ENCODE measurements at places on chromosomes 4 and X.

DNA sequence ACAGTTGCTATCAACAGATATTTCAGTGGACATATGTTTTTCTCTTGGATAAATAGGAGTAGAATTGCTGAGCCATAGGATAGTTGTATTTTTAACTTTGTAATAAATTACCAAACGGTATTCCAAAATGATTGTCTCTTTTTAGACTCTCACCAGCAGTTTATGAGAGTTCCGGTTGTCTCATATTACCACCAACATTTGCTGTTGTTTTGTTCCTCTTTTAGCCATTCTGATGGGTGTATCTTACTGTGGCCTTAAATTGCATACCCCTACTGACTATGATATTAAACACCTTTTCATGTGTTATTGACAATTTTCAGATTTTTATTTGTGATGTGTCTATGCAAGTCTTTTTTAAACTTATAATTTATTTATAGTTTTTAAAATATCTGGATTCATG, 39.7 kb downstream of the SNX25 start:
- DNase-seq = no peak

DNA sequence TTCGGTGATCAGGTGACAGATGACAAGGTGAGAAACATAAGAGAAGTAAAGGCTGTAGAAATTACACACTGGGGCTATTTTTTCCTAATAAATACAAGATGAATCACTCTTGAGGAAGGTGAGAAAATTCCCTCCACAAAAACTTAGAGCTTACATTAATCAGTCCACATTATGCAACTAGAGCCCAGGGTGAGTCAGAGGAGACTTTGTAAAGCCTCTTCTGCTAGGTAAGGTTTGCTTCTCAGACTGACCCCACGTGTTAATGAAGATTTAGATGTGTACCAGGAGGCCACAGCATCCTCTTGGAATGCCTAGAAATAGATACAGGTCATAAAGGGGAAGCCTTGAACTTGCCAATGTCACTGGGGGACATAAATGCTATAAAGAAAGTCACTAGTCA, 396.0 kb upstream of the SMIM31 start:
- DNase-seq = peak; percentile 87

GRCh38 chrX:69074726-69075125, 90.5 kb downstream of the PJA1 start:
- no peak for DNase-seq

DNA sequence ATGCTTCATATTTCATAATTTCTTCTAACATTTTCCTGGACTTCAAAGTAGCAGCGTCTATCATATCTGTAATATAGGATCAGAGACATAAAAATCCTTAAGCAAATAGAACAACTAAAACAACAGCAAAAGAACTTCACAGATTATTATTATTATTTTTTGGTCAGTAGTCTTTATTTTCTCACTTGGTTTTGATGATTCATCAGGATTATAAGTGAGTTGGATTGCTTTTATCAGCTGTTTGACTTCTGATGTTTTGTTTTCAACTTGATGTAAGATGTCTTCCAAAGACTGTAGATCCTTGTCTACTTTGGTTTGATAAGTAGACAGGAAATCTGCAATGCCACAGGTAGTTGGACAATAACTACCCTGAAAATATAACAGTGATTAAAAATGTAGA, 623 bp downstream of the FGG start:
- DNase-seq = no peak

- DNase-seq = no peak
Observed at GRCh38 chrX:9438933-9439494, 25.8 kb upstream of the TBL1X start.

DNA sequence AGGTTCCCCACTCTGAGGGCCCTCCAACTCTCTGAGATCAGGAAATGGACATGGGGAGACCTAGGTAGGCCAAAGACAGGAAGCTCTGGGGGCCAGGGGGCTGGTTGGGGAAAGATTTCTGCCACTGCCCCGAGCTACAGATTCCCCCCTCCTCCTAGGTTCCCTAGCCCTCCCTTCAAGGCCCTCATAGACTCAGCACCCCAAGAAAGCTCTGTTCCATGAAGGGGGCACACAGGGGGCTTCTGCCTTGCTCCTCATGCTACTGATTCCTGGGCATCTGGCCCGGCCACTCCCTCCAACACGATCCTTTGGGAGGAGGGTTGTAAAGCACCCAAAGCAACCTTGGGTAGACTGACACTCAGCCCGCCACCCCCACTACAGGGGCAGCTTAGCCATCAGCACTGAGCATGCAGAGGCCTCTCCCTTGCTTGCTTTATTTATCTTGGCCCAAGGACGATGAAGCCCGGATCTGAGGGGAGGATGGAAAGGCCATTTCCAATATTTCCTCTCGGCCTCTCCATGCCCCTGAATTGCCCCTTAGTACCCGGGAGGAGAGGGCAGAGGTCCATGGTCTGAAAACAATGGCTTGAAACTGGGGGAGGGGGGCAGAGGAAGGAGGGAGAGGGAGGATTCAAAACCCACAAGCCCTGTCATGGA, 146.7 kb downstream of the PJA1 start:
- DNase-seq = no peak

- no peak for DNase-seq
Observed at GRCh38 chr4:54103190-54103574, 3.2 kb downstream of the GSX2 start.

GRCh38 chr4:47485768-47486167, 693 bp downstream of the ATP10D start:
- no peak for DNase-seq

GRCh38 chr4:37670249-37670648, 15.9 kb downstream of the RELL1 start:
- DNase-seq = no peak

- no peak for DNase-seq
Observed at GRCh38 chr4:140515423-140515822, 8.5 kb upstream of the ELMOD2 start.

DNA sequence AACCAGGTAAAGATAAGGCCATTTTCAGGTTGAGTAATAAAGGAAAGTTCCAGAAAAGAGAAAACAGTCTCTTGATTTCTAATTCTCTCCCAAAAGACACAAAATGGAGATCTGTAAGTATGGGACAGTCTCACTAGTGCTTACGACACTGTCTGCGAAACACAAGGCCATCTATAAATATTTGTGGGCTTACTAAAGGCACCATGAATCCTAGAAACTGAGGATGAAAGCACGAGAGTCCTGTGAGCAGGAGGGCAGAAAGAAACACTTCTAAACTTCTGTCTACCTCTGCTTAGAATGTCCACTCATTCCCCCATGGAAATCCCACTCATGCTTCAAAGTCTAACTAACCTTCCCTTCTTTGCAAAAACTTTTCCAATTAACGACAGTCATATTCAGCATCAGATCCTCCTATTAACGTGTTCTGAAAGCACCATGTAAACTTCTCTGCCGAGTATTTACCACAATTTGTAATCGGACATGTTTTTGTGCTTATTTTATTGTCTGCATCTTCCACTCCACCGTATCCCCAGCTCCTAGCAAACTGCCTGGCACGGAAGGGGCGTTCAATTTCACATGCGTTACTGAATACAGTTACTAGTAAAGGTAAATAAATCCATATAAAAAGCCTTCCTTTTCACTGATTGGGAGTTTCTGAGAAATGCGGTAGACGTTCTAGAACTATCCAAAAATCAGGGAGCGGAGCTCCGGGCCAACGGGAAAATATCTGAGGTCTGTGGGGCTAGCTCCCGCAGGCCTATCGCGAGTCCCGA, 665 bp downstream of the PSMD10 start:
- no peak for DNase-seq

GRCh38 chr4:173499658-173500535, 30.1 kb downstream of the HAND2 start:
- no peak for DNase-seq

GRCh38 chr4:31051565-31051964, 331.4 kb downstream of the PCDH7 start:
- DNase-seq = no peak

DNA sequence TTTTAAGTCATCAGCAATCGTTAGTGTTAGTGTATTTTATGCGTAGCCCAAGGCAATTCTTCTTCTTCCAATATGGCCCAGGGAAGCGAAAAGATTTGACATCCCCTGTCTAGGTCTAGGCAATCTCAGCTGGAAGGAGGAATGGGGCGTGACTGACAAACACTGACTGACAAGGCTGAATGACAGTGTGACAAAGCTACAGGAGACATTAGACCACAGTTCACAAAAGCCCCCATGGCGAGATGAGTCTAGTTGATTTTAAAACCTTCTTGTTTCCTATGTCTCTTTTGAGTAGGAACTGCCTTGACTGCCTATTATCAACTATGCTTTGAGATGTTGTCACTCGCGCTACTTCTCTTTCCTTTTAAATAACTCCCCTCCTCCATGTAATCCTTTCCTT, 42.3 kb downstream of the QRFPR start:
- DNase-seq = no peak

DNA sequence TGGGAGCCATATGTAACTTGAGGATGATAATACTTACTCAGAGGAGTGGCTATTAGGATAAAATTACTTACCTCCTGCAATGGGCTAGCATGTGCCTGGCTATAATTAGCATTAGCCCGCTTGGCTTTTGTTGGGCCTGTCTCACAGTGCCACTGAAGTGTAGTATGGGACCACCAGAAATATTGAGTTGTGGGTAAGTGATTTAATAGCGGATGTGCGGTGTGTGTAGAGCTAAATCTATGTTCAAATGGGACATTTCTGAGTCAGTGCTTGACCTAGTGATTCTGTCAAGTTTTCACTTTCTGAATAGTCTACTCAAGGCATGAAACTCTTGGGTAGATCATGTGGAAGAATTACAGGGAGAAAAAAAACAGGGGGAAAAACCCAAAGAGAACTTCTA, 3.5 kb upstream of the CLNK start:
- DNase-seq = no peak

- no peak for DNase-seq
Observed at GRCh38 chr4:186537843-186538521, 17.4 kb downstream of the MTNR1A start.

DNA sequence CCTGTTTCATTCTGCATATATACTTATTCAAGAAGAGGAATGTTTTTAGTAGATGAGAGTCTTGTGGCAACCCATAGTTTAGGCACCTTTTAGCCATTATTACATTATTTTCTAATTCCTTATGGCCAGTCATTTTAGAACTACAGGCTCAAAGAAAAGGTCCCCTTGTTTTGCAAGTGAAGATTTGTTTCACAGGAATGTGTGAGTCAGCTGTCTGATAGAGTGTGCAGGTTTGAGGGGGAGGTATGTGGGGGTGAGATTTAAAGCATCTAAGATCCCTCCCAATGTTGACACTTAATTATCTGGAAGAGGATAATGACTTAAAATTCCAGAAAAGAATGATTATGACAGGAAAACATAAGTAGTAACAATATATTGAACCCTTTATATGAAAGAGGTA, 495.6 kb downstream of the KCNIP4 start:
- peak; percentile 34 for DNase-seq

DNA sequence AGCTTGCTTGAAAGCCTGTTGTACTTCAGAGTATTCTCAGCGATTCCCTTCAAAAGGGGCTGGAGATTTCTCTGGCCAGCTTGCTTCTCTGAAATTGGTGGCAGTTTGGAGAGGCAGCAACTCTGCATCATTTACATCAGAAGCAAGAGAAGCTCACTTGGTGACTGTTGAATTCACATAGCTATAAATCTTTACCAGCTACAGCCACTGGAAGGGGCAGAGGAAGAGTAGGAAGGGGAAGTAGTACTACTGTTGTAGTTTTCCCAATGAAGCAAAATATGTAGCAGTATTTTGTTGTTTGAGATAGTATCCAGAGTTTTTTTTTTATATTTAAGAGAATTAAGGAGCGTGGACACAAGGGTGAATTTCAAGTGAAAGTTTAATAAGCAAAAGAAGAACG, 2.8 kb downstream of the TENT5D start:
- no peak for DNase-seq

DNA sequence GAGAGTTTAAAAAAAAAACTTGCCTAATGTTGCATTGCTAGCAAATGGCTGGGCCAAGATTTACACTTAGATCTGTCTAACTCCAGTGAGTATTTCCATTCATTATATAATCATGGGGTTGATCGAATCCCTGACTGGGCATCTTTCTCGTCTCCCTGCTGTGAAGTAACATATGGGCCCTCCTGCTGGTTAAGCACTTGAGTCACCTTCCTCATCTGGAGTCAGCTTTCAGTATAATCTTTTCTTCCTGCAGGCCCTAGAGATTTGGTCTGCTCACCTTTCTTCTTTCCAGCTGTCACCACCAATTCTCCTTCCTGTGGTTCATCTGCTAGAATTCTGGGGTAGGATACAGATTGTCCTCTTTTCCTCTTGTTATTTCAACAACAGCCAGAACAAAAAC, 41.6 kb downstream of the TIGD2 start:
- no peak for DNase-seq

GRCh38 chrX:12115377-12115776, 22.9 kb upstream of the FRMPD4 start:
- DNase-seq = no peak

DNA sequence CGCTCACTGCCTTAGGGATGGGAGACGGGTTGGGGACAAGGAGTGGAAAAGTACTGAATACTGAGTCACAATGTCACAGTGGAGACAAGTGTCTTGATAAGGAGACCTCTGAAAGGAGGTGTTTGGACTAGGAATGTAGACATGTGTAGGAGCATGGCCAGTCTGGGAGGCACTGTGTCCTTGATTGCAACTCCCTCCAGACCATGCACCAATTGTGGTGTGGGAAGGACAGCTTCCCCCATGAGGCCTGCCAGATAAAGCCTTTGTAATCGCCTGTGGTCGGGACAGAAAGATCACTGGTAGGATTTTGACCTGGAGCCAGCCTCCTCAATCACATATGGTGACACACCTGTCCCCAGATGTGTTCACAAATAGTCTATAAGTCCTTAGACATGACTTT, 64.1 kb downstream of the USP38 start:
- no peak for DNase-seq

- DNase-seq = no peak
Observed at GRCh38 chrX:70508296-70508911, 63.8 kb downstream of the DLG3 start.

- no peak for DNase-seq
Observed at GRCh38 chrX:15165832-15166231, 104.1 kb downstream of the ASB9 start.

- DNase-seq = no peak
Observed at GRCh38 chr4:78513411-78513975, 38.1 kb upstream of the ANXA3 start.

DNA sequence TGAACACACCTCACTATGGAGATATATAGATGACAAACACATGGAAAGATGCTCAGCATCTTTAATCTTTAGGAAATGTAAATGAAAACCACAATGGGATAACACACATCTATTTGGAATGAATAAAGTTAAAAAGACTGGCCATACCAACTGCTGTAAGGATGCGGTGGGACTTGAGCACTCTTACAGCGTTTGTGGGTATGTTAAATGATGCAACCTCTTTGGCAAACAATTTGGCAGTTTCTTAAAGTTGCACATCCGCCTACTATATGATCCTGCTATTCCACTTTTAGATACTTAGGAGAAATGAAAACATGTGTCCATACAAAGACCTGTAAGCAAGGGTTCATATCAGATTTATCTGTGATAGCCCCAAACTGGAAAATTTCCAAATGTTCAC, 50.7 kb downstream of the MRPL1 start:
- DNase-seq = no peak

DNA sequence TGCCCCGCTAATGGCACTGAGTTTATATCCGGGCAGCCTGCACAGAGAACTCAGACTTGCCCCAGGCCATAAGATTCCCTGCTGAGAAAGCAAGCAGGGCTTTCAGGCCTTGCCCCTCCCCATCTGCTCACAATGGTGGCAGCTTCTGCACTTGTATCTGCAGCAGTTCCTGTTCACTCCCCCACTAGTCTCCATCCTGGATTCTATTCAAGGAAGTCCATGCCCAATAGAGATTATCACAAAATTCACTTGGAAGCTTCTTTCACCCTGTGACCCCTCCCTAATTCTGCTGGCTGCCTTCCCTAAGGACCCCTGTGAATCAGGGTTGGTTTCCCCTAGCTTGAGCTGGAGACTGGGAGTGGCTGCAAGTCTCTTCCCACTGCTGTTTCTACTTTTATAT, 34.5 kb upstream of the UCP1 start:
- DNase-seq = no peak

Data from NCI-H226 (cell line).